OCI-M1 (cell line): ENCODE measurements at places on chromosomes 16 and 17.

- DNase-seq, result no peak
Observed at GRCh38 chr17:75684924-75685323, 17.8 kb downstream of the SAP30BP start.

DNA sequence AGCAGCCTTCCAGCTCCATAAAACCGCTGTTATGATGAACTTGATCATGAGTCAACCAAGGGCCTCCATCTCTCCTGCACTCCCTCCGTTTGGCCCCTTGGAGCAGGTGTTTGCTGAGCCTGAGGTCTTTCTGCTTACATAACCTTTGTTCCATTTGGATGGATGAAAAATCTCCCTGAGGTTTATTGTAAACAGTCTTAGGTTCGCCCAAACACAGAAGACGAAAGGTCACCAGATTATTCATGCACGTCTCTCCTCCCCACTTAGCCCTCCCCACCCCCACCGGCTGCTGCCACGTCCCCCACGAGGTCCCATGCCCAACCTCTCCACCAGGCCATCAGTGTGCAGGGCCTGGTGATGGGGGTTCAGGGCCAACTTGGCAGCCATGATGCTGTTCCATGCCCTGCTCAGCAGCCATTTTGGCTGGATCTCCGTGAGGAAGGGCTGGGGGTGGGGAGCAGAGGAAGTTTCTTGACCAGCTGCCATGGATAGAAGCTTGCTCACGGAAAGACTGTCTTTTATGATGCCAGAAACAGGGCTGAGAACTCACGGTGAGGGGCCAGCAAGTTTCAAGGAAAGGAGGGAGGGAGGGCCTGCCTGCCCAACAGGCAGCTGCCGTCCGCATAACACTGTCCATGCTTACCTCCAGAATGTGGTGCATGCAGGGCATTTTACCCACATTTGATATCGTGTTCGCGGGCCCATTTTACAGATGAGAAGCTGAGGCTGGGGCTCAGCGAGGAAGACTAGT, 47.8 kb upstream of the FOXF1 start:
- DNase-seq, result no peak

DNA sequence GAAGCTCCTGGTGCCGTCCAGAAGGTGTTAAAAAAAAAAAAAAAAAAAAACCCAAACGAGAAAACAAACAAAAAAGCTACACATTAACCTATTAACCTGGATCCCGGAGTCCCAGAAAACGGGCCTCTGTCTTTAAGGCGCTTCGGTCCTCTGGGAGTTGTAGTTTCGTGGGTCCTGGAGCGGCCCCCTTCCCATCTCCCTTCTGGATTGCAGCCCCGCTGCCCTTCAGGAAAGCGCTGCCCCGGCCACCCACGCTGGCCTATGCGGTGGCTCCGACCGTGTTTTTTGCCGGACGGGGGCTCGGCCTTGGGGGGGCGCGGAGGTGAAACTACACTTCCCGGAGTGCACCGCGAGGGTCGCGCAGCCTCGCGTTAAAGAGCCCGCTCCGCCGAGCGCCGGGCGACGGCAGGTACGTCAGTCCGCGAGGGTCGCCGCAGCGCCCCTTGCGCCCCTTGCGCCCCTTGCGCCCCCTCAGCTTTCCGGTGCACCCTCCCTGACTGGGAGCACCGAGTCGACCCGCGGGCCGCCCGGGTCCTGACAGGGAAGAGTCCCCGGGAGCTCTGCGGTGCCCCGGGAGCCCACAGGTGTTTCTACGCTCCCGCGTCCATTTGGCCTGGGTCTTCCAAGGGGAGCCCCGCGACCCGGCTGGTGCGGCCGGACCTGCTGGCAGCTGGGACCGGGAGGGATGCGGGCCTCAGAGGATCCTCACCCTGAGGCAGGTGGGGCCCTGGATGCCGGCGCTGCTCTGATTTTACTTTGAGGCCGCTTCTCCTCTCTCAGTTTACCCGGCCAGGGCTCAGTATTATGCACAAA, at the start of gene FCSK:
FCSK (plus strand) TSS at position 374 of the 813 bp plus-strand sequence. CDS start 8,596 bp downstream, outside the sequence.
- DNase-seq, result peak; percentile 87

DNA sequence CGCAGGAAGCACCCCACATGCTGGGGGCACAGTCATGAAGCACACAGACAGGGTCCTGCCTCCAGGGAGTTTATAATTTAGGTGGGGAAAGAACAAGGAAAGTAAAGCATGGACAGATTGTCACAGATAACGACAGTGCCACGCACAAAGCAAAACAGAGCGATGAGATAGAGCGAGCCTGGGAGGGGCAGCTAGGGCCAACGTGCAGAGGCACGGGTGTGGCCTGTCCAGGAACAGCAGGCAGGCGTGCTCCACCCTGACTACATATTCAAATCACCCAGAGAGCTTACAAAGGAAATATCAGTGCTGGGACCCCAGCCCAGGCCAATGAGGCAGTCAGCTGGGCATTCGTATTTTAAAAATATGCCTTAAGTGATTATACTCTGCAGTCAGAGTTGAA, 16.8 kb downstream of the LGALS9 start:
- no peak for DNase-seq

DNA sequence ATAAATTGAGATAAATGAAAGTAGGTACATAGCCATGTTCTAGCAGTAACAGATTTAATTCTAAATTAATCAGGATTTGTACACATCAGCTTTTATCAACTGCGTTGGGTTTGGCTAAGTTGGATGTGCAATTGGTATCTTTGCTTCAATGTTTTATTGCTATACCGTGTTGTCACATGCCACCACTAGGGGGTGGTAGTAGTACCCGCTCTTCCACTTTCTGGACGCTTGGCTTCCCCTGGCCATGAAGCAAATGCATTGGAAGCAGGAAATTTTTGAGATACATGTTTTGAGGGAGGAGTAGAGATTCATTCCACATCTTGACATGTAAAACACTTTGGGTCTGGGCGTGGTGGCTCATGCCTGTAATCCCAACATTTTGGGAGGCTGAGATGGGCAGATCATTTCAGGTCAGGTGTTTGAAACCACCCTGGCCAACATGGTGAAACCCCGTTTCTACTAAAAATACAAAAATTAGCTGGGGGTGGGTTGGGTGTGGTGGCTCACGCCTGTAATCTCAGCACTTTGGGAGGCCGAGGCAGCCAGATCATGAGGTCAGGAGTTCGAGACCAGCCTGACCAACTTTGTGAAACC, 58.6 kb downstream of the EMP2 start:
- peak; percentile 83 for DNase-seq

DNA sequence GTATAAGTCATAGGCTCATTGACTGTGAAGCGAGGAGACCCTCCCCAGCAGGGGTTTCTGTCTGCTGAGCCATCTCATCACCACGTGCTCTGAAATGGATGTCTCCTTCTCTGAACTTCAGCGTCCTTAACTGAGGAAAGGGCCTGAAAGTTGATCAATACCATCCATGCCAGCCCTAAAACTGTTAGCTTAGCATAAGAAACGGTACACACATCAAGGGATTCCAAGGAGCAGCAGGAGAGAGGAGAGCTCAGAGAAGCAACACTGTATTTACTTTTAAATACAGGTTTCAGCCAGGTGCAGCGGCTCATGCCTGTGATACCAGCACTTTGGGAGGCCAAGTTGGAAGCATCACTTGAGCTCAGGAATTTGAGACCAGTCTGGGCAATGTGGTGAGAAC, 248.9 kb upstream of the TNRC6C start:
- DNase-seq, result no peak
